Epithelial cell of proximal tubule (primary cell): ENCODE measurements at places on chromosomes 6 and 20. TPM values are rescaled to one million over a fixed set of nuclear protein-coding genes. Genes with fewer than 3 reads are reported as not detected.

The MRAP2 gene
- 0.17 TPM in 1 of 2 replicates, not detected in the other for total RNA-seq

The FAM209B gene
- not detected in 2 replicates for total RNA-seq

The PDCD2 gene
- total RNA-seq = 91.2 and 123 TPM in 2 replicates

The FBXO30 gene
- 4.3 and 5.9 TPM in 2 replicates for total RNA-seq

The MUCL3 gene
- under 0.01 and 0.07 TPM in 2 replicates for total RNA-seq

The SAMD5 gene
- 0.40 and 1.5 TPM in 2 replicates for total RNA-seq

The BPI gene
- not detected in 2 replicates for total RNA-seq

The MICA gene
- 25.7 and 46.8 TPM in 2 replicates for total RNA-seq

The PBX2 gene
- 38.3 and 44.5 TPM in 2 replicates for total RNA-seq

The GHRH gene
- total RNA-seq = not detected in 2 replicates

The PXMP4 gene
- total RNA-seq = 2.1 and 2.5 TPM in 2 replicates

The PI3 gene
- total RNA-seq = not detected in 2 replicates

The HLA-DRA gene
- total RNA-seq = not detected in 2 replicates

The LGSN gene
- not detected in 2 replicates for total RNA-seq

DNA sequence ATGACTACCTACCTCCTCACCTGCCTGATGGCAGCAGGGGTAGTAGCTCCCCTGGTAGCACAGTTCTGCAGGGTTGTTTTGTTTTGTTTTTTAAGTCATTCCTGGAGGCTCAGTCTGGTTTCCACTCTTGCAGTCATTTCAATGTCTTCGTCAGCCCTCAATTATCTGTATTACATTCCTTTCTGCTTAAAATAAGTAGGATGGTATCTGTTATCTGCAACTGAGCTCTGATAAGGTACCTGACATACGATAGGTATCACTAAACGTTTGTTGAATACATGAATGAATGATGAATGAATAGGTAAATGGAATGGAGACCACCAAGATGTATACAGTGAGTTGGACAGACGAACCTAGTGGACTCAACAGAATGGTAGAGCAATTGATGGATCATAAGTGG lies 7.2 kb upstream of the CLPSL2 start:
- no peak for DNase-seq

DNA sequence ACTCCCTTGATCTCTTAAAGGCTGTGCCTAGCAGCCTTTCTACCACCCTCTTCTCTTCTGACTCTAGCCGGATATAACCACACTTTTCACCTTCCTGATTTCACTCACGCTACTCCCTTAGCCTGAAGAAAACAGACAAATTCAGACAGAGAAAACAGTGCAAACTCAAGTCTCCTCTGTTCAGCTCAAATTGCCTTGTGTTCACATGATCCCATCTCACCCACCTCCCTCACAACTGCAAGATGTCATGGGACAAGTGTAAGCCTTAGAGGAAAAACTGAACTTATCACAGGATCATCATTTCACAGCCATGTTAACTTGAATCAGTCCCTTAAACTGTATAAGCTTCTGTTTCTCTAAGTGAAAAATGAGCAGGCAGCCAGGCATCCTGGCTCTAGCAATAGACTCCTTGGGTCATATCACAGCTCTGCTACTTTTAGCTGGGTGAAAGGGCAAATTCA lies 66.5 kb upstream of the TENT5A start:
- DNase-seq = no peak

GRCh38 chr6:56327946-56328727 lies 80.8 kb upstream of the COL21A1 start:
- DNase-seq = no peak

DNA sequence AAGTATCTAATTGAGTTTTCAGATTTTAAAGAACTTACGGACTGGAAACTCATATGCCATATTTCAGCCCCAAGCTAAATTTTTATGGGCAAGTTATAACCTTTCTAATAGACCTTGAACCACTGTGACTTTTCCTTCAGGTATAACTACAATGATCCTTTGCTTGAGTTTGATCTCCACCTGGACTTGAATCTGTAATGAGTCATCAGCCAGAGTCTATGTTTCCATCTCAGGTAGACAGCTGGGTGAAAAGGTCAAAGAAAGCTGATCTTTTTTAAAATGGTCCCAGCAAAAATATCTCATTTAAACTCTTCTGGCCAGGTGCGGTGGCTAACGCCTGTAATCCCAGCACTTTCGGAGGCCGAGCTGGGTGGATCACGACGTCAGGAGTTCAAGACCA lies 88.4 kb upstream of the SGK1 start:
- DNase-seq = no peak

- DNase-seq = no peak
These were observed 142.0 kb downstream of the DLL1 start for GRCh38 chr6:170148709-170149470.

- DNase-seq = no peak
These were observed 1.6 kb upstream of the PBOV1 start for GRCh38 chr6:138219901-138220300.

- DNase-seq = no peak
These were observed 562.2 kb upstream of the NOX3 start for GRCh38 chr6:156017838-156018237.

- DNase-seq = no peak
These were observed 122.9 kb downstream of the RNF144B start for GRCh38 chr6:18509871-18510643.

GRCh38 chr6:41466437-41466990 lies 79.7 kb upstream of the FOXP4 start:
- no peak for DNase-seq

DNA sequence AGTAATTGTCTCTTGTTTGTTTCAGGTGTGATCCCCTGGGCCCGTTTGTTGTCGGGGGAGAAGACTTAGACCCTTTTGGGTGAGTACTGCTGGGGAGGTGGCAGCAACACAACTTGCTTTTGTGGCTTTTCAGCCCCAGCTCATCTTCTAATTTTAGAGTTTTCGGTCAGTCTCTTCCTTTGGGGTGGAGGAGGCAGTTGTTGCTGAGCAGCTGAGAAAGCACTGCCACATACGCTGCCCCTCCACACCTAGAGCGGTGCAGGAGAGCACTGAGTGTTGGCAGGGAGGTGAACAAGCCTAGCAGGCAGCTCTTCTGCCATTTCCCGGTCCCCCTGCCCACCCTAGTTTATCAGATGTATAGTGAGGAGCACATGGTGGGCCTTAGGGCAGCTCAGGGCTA lies 21.7 kb downstream of the TMEM74B start:
- no peak for DNase-seq

GRCh38 chr6:169543704-169544103 lies 158.1 kb downstream of the WDR27 start:
- DNase-seq = no peak

DNA sequence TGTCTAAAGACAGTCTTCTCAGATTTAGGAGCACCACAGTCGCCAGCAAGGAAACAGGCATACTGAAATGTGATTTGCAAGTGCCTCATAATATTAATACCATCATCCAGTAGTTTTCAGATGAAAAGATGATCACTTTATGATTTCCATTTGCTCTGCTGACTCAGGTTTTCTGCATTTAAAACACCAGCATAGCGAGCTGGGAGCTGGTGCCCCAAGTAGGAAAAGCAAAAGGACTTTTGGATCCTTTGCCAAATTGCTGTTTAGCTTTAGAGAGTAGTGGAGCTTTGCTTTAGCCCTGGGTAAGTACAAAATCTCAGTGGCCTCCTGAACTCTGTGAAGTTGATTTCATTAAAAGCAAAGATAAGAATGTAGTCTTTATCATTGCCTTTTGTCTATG lies 78.5 kb downstream of the JAG1 start:
- DNase-seq = no peak

GRCh38 chr6:135314543-135314942 lies 133.4 kb downstream of the MYB start:
- no peak for DNase-seq

GRCh38 chr20:58155148-58155925 lies 73.1 kb downstream of the ANKRD60 start:
- no peak for DNase-seq

GRCh38 chr6:136102991-136103688 lies 147.0 kb downstream of the MTFR2 start:
- no peak for DNase-seq

DNA sequence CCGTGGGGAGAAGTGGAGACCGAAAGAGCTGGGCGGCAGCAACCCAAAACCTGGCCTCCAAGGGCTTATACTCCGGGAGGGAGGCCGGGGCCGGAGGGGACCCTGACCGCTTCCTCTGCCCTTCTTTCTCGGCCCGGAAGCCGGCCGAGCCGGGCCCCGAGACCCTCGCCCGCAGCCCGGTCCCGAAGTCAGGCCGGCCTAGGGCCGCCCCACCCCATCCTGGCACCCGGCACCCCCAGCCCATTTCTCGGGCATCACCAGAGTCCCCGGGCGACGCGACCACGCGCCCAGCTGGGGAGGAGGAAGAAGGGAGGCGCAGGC lies 572 bp upstream of the ZDHHC14 start:
- no peak for DNase-seq

DNA sequence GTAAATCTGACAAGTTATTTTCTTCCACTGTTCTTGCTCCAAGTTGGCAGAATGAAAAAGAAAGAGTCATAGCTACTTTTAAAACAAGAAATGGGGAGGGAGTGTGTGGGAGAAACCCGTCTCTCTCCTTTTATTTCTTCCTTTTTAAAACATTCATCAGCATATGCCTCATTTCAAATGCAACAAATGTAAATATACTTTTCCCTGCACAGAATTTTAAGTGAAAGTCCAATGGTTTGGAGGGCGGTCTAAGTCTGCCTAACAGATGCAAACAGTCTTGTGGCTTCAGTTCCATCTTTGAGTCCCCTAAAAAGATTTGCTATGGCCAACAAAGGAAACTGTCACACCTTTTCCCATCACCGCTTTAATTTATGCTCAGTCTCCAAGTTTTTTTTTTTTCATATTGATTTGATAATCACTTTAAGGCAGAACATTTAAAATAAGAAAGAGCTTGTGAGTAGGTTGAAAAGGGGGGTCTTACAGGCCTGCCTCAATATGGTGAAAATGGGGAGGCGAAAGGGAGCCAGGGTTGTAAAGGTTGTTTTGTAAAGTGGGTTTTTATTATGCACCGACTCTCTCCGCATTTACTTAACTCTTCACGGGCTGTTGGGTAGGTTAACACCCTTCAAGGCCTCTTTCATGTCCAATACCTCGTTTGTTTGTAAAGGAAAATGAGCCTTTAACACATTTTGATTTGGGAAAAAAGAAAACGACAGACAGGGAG lies 4.6 kb downstream of the TFAP2D start:
- no peak for DNase-seq

GRCh38 chr20:48295445-48295903 lies 510.2 kb upstream of the SULF2 start:
- peak; percentile 99 for DNase-seq

DNA sequence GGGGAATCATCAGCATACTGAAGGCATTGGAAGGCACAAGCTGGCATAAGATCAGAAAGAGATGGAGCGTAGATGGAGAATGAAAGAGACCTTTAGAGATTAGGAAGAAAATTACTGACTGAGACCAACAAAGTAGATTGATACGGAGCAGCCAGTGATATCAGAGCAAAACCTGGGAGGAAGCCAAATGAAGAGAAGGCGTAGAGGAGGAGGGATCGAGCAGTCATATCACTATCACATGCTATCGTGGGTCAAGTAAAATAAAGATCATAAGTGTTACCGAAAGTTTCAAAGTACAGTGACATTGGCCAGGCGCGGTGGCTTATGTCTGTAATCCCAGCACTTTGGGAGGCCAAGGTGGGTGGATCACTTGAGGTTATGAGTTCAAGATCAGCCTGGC lies 53.6 kb upstream of the FANCE start:
- no peak for DNase-seq

GRCh38 chr20:7996898-7997297 lies 22.7 kb downstream of the TMX4 start:
- DNase-seq = no peak

DNA sequence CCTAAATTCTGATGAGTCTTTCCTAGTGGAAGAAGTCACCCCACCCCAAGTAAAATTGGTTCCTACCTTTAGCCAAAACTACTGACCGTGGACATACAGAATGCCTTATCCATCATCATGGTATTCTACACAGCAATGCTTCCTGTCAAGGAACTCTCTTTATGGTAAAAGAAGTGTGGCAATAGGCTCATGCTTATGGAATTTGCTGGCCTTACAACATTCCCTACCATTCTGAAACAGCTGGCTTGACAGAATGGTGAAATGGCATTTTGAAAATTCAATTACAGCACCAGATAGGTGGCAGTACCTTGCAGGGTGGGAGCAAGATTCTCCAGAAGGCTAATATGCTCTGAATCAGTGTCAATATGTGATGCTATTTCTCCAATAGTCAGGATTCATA lies 41.8 kb upstream of the BACH2 start:
- no peak for DNase-seq

- DNase-seq = no peak
These were observed 110.9 kb downstream of the ARMC2 start for GRCh38 chr6:108958900-108959770.

DNA sequence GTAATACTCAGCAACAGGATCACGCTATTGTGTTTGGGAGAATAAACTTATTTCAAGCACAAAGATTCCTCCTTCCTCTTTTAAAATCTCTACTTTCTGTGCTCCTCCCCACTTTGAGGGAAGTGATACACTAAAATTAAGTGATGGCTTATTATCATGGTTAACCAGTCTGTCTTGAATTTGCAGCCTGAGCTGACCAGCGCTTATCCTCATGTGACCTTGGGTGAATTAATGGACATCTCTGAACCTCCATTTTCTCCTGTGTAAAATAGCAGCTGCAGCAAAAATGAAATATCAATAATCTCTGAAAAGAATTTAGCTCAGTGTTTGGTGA lies 222.6 kb downstream of the BCAS1 start:
- no peak for DNase-seq

- DNase-seq = no peak
These were observed 199.9 kb downstream of the CDH4 start for GRCh38 chr20:61451953-61452352.

- no peak for DNase-seq
These were observed 24.7 kb downstream of the ZSCAN31 start for GRCh38 chr6:28311139-28311823.
